ENCODE measurements at places on chromosomes 11 and 22.

- DNase-seq: no peak
Observed at GRCh38 chr11:75496305-75496752, 29.4 kb downstream of the GDPD5 start.

DNA sequence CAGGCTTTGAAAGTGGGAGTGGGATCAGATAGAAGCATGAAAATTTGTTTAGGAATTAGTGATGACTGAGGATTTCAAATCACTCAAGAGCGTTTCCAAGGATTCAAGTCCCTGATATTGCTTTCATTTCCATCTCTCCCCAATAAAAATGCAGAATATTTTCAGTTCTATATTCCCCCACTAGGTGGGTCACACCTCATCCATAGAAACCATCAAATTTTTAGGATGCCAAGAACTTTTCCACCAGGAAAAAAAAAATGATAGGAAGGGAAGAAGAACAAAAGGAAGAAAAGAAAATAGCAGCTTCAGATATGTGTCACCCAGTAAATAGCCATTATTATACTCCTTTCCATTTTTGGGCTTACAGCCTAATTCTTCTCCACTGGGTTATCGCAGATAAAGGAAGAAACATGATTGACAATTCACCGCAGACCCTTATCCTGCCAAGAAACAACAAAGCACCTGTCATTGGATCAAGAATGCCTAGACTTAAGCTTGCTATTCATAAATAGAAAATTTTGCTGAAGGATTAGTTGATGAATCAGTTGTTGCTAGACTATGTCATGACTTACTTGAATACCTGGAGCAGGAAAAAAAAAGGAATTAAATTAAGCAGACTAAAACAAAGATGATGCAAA is 30.3 kb upstream of the OR10D3 start:
- no peak for DNase-seq

DNA sequence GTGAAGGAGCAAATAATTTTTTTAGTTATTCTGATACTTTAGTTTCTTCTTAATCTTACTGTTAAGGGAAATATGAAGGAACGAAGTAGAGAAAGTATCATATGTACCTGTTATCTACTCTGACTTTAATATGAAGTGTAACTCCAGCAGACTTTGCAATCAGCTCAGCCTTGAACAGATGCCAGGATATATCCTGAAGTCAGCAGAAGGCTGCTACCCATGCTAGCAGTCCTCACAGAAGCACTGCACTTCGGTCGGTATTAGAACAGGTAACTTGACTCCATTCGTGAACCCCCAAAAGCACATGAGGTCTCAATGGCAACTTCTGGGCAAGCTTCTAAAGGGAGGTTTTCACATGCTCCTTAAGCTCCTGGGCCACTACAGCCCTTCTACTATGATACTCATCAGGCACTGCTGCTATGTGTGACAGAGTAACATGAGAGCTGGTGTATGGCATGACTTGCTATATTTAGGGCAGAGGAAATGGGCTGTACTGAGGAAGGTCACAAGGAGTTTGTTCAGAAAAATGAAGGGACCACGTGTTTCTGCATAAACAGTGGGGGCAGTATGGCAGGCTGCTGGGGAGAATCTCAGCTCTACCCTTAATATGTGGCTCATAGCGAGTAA is 344.1 kb downstream of the SOX6 start:
- DNase-seq: no peak

GRCh38 chr11:90329043-90329442 is 106.2 kb upstream of the CHORDC1 start:
- DNase-seq: no peak

DNA sequence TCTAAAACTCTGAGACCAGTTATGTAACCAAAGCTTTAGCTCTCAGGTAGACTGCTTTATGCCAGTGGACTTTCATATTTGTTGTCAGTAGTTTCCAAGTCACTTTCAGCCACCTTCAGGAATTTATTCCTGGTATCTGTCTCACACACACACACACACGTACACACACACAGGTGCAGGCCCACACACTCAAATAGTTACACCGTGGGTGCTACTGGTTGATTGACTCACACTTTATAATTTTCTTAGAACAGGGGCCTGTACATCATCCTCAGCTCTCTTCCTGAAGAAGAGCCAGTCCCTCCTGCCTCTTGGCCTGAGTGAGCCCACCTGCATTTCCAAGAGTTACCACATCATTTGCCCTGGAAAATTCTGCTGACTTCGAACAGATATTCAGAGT is 555.2 kb downstream of the SOX6 start:
- no peak for DNase-seq

- DNase-seq: no peak
Observed at GRCh38 chr11:72162891-72163492, 27.5 kb downstream of the FOLR3 start.

- DNase-seq: no peak
Observed at GRCh38 chr11:87866951-87867350, 308.3 kb downstream of the RAB38 start.

- no peak for DNase-seq
Observed at GRCh38 chr22:32684822-32685187, 116.7 kb upstream of the TIMP3 start.

DNA sequence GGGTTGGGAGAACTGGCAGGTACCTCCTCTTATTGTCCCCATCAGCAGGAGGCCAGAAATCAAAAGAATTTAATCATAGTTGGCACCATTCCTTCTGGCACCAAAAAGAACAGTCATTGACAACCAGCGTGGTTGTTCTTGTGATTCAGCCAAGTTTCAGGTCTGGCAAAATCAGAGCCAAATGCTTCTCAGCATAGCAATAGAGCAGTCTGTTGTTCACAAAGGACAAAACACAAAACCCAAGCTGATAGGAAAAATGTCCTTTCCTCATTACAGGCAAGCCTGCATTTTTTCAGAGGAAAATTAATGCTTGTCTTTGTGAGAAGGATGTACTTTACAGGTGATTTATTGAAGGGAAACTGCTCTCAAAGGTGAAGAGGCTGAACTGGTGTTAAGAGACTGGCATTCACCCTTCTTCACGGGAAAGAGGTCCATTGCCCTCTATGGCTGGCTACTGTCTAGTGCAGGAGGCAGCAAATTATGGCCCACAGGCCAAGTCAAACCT is 241.8 kb upstream of the ARHGAP42 start:
- DNase-seq: no peak

GRCh38 chr22:22785316-22786065 is 102.1 kb upstream of the IGLL5 start:
- no peak for DNase-seq

DNA sequence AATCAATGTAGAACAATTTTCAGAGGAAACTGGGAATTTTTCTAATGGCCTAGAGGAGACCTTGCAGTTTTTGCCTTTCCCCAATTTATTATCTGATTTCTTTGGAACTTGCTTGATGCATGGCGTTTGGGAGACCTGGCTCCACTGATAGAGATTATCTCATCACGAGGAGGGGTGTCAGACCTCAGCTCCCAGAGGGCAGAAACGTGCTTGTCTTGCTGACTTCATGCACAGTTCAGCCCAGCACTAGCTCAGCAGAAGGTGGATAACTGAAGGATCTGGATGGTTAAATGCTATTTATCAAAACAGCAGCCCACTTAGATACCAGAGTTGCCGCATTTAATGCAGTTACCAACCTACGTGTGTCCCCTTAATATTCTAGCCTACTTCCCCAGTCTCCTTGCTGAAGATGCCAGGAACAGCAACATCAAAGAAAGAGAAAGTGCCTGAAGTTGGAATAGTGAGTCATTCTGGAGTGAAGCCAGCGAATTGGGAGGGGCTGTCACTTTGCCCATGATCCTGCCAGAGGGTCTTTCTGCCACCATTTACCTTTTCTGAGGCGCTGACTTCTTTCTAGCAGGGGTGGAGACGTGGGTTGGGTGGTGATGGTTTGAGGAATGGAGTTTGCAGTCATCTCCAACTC is 133.5 kb upstream of the CADM1 start:
- DNase-seq: no peak

DNA sequence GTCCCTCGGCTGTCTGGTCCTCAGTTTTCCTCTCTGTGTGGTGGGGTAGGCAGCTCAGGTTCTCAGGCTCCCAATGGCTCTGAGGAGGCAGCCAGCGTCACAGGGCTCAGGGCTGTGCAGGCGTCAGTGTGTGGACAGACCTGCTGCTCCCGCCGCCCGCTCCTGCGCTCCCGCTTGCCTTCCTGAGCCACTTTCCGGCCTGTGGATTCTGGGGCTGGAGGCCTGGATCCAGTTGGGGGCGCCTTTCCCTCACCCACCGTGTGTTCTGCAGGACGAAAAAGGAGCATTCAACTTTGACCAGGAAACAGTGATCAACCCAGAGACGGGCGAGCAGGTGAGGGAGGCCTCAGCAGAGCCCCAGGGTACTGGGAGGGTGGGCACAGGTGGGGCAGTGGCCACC is 14.7 kb downstream of the DPP3 start:
- no peak for DNase-seq

- no peak for DNase-seq
Observed at GRCh38 chr11:97506076-97506759, 1116.4 kb downstream of the JRKL start.

- DNase-seq: no peak
Observed at GRCh38 chr22:42948294-42948693, 66.7 kb downstream of the PACSIN2 start.

GRCh38 chr11:20589796-20590195 is 9.6 kb upstream of the SLC6A5 start:
- DNase-seq: no peak

DNA sequence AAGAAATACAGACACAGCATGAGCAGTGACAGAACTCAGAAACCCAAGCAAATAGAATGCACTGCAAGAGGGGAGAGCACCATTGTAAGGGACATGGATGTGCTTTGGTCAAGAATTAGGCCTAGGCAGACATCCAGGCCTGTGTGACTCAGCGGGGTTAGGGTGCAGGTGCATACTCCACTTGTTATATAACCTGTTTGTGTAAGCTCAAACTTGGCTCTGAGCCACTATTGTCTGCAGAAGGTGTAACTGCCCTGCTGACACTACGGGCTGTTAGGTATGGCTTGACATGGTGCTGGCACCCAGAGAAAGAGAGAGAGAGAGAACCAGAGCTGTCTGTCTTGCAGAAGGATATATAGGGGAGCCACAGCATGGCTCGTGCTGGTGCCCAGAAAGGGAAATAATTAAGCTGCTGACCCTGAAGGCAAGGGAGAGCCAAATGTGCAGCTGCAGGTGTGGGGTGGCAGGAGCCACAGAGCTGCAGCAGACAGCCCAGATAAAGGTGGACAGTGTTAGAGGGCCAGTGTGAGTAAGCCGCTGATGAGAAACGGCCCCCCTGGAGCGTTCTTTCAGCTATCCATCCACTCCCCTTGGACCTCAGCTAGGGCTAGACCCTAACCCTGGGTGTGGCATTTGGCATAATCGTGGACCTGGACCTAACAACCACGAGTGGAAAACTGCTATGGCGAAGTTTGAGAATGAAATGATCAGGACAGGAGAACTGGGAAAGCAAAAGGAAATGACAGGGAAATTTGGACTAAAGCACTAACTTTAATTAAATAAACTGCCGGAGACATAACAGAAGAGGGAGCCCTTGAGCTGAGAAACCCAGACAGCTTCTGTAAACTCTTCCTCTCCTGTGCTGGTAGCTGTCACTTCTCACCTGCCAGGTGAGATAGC is 253.0 kb upstream of the CCDC179 start:
- DNase-seq: no peak

DNA sequence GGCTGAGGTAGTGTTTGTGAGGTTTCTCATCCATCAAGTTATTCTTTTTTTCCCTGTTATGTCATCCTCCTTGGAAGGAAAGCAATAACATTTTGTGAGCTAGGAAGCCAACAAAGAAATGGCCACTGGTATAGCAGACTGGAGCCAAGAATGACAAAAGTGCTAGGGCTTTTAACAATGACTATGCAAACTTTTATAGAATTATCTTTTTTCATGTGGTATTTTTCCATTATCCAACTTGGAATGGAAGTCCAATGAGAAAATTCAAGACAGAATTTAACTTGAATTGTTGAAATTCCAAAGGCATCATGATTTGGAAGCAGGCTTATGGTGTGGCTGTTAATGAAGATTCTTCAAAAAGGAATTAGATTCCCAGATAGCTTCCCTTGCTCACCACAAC is 216.4 kb upstream of the PDGFD start:
- no peak for DNase-seq

All from stimulated activated CD4-positive, alpha-beta T cell treated with anti-CD3 and anti-CD28 coated beads, TNF-alpha, amount 100 ng/mL, for 1 hour (primary cell).